ENCODE measurements at places on chromosomes 7 and 10.

DNA sequence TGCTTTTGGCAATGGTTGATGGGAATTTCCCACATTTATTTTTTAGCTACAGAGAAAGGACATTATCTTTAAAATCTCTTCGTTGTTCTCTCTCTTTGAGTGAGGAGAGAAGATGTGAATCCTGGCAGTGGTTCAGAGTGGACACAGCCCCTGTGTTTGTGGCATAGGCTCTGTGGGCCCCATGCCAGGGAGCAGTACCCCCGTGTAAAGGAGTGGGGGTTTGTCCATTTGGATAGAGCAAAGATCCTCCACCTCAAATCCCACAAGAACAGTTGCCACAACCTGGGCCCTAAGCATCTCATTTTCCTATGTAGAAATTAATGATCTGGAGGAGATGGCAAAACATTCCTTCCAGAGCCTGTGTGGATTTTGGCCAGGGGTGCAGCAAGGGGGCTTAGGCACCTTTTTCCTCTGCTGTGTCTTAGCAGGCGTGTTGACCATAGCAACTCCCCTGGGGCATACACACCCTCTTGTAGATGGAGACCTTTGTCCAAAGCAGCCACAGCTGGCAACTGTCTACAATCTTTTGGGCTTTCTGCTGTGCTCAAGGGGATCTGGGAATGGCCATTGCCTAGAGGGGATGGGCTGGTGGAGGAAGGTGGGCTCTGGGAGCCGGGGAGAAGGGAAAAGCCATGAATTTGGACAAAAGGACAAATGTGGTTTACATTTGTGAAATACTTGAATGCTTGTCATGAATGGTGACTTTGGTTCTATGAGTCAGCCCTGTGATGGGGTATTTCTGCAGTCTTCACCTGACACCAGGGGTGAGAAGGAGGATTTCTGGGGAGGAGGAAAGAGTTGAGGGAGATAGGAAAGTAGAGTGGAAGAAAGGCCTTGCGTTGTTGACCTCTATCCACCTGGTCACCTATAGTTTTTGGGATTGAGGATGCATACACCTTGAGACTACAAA is 92.0 kb downstream of the TCF7L2 start:
- DNase-seq = no peak

- DNase-seq = no peak
Measured at GRCh38 chr10:52420656-52421055, 106.6 kb downstream of the DKK1 start.

GRCh38 chr10:89785095-89785494 is 83.7 kb downstream of the KIF20B start:
- no peak for DNase-seq

DNA sequence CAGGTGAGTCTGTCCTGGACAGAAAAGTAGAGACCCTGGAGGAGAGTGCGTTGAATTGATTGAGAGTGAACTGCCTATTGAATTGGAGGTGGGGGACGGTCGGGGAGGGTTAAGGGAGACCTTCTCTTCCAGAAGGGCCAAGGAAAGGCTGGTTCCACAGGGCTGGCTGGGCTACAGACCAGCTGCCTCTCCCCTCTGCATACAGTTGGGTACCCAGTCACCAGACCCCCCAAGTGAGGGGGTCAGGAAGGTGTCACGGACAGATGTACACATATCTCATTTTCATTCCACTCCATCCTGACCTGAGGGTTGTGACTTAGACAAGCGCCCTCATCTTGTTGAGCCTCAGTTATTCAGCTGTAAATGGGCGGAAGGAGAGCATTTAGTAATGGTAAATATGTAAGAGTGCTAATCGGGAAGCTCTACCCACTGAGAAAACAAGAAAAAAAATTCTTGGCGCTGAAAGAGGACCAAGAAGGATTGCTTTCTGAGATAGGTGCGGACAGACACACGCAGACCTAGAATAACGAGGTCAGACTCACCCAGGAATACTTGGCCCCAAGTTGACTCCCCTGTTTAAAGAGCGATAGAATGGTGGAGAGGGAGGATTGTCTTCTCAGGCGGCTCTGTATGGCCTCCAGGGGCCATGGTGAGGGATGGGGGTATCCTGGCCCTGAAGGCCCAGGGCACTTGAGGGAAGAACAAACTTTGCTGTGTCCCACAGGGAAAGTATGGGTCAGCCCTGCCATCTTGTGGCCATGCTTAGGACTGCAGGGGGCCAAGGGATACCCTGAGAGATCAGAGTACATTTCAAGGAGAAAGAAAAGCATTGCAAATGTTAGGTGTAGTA is 7.2 kb upstream of the MBL2 start:
- no peak for DNase-seq

- no peak for DNase-seq
Measured at GRCh38 chr7:115478426-115478825, 552.1 kb downstream of the TFEC start.

DNA sequence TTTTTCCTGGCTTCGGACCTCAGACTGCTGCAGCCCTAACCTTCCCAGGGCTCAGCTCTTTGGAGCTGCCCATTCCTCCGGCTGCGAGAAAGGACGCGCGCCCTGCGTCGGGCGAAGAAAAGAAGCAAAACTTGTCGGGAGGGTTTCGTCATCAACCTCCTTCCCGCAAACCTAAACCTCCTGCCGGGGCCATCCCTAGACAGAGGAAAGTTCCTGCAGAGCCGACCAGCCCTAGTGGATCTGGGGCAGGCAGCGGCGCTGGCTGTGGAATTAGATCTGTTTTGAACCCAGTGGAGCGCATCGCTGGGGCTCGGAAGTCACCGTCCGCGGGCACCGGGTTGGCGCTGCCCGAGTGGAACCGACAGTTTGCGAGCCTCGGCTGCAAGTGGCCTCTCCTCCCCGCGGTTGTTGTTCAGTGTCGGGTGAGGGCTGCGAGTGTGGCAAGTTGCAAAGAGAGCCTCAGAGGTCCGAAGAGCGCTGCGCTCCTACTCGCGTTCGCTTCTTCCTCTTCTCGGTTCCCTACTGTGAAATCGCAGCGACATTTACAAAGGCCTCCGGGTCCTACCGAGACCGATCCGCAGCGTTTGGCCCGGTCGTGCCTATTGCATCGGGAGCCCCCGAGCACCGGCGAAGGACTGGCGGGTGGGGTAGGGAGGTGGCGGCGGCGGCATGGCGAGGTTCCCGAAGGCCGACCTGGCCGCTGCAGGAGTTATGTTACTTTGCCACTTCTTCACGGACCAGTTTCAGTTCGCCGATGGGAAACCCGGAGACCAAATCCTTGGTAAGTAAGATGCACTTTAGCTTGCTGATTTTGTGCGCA is at the start of gene PLXDC2:
Gene PLXDC2, plus strand, starts transcription at position 22 of the 820 bp plus-strand sequence.
- no peak for DNase-seq

DNA sequence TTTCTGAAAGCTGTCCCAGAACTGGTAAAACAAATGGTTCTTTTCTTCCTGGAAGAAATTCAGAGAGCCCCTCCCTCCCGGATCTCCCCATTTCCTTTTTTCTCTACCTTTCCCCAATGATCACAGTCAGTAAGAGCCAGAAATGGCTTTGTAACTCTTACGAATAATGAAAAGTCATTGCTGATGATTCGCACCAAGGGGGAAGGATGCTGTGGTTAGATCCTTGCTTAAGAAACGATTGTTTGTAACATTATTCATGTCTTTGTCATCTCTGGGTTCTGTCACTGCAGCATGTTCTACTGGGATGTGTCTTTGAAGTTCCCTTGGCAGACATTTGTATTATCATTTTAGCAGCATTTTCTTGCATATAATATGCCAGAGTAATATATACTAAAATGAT is 138.9 kb downstream of the CACNB2 start:
- no peak for DNase-seq

DNA sequence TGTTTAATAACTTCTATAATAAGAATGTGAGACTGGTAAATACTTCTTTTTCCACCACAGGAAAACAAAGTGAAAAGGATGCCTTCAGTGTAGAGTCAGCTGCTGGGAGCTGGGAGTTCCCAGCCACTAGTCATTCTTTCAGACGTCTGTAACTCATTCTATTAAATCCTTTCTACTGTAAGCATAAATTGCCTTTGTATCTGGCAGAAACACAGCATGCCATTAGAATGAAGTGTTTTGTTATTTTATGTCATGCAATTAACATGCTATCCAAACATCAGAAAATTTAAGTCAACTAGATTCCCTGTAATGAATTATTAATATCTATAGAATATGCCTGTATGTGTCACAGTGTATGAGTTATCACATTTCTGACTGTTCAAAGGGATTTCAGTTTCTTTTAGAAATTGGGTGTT is 14.3 kb downstream of the BPGM start:
- no peak for DNase-seq

DNA sequence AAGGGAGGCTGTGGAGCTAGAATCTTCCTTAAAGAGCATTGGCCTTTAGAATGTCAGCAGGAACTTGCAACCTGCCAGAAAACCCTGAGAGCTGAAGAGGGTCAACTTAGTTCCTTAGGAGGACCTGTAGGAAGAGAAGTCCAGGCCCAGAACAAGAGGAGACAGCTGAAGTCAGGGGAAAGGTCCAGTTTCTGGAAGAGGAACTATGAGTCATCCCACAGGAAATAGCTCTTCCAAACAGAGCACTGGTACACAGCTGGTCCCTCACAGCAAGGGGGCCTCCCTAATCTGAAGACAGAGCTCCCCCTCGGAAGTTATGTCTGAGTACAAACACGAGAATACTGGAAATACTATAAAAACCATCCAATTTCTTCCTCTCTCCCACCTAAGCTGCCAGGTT is 98.9 kb downstream of the HERPUD2 start:
- DNase-seq = no peak

DNA sequence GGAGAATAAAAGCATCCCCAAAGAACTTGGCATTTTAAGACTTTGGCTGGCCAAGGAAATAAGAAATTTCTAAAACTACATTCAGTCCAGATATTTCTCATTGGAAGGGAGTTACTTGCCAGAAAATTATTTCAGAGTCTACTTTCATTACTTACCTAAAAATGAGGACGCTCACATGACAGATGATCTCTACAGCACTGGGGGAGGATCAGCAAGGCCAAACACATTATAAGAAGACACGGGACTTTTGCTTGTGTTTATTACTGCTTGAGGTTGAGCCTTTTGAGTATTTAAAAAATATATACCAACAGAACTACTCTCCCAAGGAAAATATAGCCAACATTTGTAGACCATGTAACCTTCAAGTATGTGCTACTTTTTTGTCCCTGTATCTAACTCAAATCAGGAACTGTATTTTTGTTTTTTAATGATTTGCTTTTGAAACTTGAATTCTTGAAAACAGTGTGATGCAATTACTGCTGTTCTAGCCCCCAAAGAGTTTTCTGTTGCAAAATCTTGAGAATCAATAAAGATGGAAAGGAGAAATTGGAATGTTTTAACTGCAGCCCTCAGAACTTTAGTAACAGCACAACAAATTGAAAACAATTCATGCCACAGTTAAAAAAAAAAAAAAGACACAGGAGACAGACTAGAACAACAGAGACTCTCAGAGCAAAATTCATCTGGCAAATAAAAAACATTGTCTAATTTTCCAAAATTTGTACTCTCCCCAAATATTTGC is 128.1 kb downstream of the ZNF438 start:
- no peak for DNase-seq

GRCh38 chr7:55903985-55904759 is 16.9 kb downstream of the ZNF713 start:
- DNase-seq = no peak

DNA sequence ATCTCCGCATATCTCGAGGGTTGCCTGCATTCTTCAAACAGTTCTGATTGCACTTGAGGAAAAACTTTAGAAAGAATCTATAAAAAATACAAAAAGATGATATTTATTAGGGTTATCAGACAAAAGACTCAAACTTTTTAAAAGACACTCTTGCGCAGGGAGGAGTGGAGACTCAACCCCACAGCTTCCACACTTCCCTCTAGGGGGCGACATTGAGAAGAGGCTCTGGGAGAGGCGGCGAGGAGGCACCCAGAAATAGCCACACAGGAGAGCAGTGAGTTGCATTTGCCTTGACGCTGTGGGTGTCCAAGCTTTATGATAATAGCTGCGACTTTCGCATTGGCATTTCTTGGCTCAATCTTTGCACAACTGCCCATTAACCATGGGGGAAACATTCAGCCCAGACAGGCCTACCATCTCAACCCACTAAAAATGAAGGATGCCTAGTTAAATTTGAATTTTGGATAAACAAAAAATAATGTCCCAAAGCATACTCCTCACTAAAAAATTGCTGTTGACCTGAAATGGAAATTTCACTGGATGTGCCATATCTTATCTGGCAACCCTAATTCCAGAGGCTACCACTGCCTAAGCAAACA is 86.2 kb downstream of the EBF3 start:
- DNase-seq = peak; percentile 14

GRCh38 chr7:12320987-12321647 is 82.5 kb downstream of the VWDE start:
- no peak for DNase-seq

DNA sequence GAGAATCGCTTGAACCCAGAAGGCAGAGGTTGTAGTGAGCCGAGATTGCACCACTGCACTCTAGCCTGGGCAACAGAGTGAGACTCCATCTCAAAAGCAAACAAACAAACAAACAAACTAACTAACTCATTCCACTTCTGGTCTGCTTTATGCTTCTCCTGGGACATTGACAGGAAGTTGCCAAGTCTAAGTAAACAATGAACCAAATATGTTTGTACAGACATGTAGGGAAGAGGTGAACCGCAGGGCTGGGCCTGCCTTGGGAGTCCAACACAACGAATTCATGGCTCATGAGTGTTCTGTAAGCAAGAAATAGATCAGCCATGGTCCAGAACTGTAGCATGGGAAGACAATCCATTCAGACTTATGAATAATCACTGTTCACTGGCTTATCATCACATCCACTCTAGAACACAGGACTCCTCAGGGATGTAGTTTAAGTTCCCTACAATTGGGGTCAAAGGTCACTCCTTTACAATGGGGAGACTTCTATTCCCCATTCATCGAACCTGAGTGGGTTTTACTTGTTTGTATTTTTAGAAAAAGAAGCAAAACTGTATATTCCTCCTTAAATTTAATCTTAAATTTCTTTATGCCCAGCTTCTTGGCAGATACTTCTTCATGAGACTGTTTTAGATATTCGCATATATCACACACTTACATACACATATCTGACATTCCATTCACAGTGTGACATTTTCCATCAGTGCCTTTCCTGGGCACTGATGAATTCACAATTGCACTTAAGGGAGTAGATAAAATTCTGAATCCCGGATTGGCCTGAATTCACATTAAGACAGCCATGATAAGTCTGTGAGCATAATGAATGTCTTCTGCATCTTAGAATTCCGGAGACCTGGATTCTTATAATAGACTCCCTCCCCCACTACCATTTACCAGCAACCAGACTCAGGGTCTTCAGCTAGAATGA is 159.1 kb upstream of the EEPD1 start:
- no peak for DNase-seq

Measured in effector CD4-positive, alpha-beta T cell (primary cell).